ENCODE measurements at places on chromosomes 4 and X. TPM values are rescaled to one million over a fixed set of nuclear protein-coding genes. Genes with fewer than 3 reads are reported as not detected.

GRCh38 chr4:143441678-143442077 is 71.8 kb upstream of the SMARCA5 start:
- peaks cover 2% of the 10 kb centered on the region for H3K36me3 ChIP-seq

- H3K27me3 ChIP-seq, result peaks cover 9% of the 10 kb centered on the region
- no peaks in the 10 kb centered on the region for H3K4me1 ChIP-seq
- no peaks in the 10 kb centered on the region for H3K36me3 ChIP-seq
- no peak overlapping the region for H3K4me3 ChIP-seq
These were observed 4.9 kb upstream of the SLC4A4 start for GRCh38 chr4:71333960-71334359.

- peaks cover 7% of the 10 kb centered on the region for H3K36me3 ChIP-seq
- H3K4me1 ChIP-seq, result peaks cover 9% of the 10 kb centered on the region
- no peak overlapping the region for H3K27ac ChIP-seq
- H3K4me3 ChIP-seq, result no peak overlapping the region
- no peaks in the 10 kb centered on the region for H3K27me3 ChIP-seq
- DNase-seq, result no peak
These were observed 30.3 kb downstream of the SH3BGRL start for GRCh38 chrX:81232218-81232617.

- no peak for DNase-seq
- no peak overlapping the region for H3K4me3 ChIP-seq
- H3K36me3 ChIP-seq, result no peaks in the 10 kb centered on the region
- H3K27me3 ChIP-seq, result no peaks in the 10 kb centered on the region
These were observed 202.8 kb upstream of the GRID2 start for GRCh38 chr4:92100975-92101374.

DNA sequence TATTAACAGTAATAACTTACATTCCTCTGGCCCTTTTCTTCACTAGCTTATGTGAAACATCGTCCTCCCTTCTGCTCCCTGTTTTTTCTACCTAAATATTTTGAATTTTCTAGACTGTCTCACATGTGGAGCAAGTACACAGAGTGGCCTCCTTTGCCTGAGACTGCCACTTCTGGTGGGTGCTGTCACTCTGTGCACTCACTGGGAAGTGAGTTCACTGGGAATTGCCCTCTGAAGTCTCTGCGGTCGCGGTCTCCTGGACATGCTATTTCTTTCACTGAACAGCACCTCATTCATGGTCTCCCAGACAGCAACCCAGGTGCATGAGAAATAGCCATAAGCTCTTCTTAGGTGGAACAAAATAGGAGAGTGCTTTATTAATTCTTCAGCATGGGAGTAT is 1179.7 kb upstream of the ADGRL3 start:
- H3K36me3 ChIP-seq, result no peaks in the 10 kb centered on the region
- DNase-seq, result no peak
- no peaks in the 10 kb centered on the region for H3K4me1 ChIP-seq
- H3K27me3 ChIP-seq, result no peaks in the 10 kb centered on the region

GRCh38 chr4:42415281-42415680 is 18.0 kb downstream of the SHISA3 start:
- no peak overlapping the region for H3K27ac ChIP-seq
- peaks cover 6% of the 10 kb centered on the region for H3K36me3 ChIP-seq
- no peaks in the 10 kb centered on the region for H3K27me3 ChIP-seq

DNA sequence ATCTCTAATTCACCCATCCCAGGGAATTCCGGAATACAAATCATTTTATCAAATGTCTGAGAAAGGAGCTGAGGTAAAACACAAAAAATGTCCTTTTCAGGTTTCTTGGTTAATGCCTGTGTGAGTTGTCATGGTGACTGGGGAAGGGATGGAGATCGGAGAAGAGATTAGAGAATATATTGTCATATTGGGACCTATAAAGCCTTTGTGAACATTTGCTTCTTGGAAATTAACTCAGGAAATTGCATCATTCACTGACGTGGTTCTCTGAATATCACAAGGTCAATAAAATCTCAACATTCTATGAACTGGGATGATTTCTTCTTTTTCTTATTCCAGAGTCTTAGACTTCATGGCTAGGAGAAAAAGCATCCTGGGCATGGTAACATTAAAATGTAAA is 174.8 kb upstream of the GLRA2 start:
- no peak overlapping the region for H3K4me3 ChIP-seq
- no peak overlapping the region for H3K27ac ChIP-seq
- no peak for DNase-seq
- H3K4me1 ChIP-seq, result no peaks in the 10 kb centered on the region
- no peaks in the 10 kb centered on the region for H3K36me3 ChIP-seq

DNA sequence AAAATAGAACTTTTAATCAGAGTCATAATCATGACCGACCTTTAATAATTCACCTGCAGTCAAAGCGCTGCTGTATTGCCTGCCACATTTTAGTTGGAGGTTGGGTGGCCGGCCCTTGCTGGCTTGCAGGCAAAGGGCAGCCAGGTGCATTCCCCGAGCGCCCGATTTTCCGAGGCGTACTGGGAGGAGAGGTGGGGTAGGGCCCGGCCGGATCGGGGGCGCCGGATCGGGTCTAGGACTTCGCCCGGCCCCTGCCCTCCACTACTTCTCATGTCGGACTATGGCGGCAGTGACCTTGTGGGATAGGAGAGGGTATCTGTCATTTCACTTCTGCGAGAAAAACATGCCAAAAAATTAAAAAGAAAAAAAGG is 2.5 kb upstream of the RS1 start:
- peaks cover 9% of the 10 kb centered on the region for H3K4me1 ChIP-seq
- H3K4me3 ChIP-seq, result peak overlapping the region; percentile 83
- H3K36me3 ChIP-seq, result peaks cover 2% of the 10 kb centered on the region

DNA sequence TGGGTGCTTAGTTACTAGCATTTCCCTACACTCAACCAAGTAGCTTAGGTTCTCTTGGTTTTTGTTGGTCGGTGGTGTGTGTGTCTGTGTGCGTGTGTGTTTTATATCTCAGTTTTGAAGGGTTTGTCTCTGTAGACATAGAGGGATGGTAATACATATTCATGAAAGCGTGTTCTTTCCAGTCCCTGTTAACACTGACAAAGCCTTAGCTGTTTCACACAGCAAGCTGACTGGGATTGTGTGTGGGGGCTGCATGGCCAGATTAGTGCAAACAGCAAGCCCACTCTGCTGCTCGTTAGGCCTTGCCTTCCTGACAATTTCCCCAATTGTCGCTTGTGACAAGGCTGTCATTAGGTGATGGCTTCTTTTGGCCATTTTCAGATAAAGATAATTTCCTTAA is 43.9 kb downstream of the ALPK1 start:
- H3K36me3 ChIP-seq, result peaks cover 2% of the 10 kb centered on the region
- no peaks in the 10 kb centered on the region for H3K27me3 ChIP-seq
- peaks cover 4% of the 10 kb centered on the region for H3K4me1 ChIP-seq
- no peak for DNase-seq

DNA sequence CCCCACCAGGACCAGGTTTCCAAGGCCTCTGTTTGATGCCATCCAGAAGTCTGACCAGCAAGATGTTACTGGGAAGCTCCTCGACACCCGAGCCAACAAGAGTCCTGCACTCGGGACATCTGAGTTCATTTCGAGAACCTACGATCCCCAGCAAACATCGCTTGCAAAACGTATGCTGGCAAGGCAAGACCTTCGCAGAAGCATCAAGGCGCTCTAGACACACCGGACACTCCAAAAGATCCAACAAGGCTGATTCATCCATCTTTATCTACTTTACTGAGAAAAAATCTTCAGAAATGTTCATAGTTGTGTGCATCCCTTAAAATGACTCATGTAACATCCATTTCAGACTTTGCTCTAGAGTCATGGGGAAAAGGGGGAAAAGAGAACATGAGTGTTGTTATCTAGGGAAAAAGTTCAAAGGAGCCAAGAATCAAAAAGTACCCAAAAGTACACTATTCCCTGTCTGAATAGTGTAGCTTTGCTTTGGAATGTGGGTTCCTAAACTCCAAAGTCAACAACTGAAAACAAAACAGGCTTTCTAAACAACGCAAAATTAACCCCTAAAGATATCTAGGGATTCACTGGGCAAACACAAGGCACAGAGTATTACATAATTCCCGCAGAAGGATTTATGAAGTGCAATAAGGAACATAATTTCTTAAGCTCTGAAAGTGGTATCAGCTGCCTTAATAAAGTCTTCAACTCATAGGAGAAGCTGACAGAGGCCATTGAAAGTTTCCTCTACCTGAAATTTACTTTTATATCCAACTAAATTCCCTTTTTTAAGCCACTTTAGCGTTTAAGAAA is 1.6 kb downstream of the SH3RF1 start:
- H3K4me3 ChIP-seq, result peak overlapping the region; percentile 2
- peaks cover 3% of the 10 kb centered on the region for H3K4me1 ChIP-seq
- no peak for DNase-seq
- H3K36me3 ChIP-seq, result peaks cover 2% of the 10 kb centered on the region
- peaks cover 44% of the 10 kb centered on the region for H3K27me3 ChIP-seq

DNA sequence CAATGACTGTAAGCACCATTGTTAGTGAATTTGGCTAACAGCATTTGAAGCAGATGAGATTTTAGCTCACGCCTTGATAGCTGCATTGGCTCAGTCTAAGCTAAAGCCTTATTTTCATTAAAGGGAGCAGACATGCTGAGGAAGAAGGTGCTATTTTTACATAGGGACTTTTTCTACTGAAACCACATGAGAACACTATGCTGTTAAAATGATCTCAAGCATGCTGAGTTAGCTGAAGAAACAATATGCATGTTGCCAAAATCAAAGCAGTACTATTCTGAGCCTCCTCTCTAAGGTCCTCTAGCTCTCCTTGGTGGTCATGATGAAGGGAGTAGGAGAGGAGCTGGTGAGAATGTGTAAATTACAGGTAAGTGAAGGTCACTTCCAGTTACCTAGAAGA is 134.4 kb upstream of the JADE1 start:
- H3K4me3 ChIP-seq, result no peak overlapping the region
- no peak overlapping the region for H3K27ac ChIP-seq
- no peaks in the 10 kb centered on the region for H3K36me3 ChIP-seq
- DNase-seq, result no peak
- H3K27me3 ChIP-seq, result peaks cover 8% of the 10 kb centered on the region

GRCh38 chr4:136709897-136710296 is 822.4 kb downstream of the PCDH18 start:
- no peaks in the 10 kb centered on the region for H3K36me3 ChIP-seq
- H3K27ac ChIP-seq, result no peak overlapping the region
- no peak overlapping the region for H3K4me3 ChIP-seq
- no peaks in the 10 kb centered on the region for H3K4me1 ChIP-seq
- H3K27me3 ChIP-seq, result no peaks in the 10 kb centered on the region

DNA sequence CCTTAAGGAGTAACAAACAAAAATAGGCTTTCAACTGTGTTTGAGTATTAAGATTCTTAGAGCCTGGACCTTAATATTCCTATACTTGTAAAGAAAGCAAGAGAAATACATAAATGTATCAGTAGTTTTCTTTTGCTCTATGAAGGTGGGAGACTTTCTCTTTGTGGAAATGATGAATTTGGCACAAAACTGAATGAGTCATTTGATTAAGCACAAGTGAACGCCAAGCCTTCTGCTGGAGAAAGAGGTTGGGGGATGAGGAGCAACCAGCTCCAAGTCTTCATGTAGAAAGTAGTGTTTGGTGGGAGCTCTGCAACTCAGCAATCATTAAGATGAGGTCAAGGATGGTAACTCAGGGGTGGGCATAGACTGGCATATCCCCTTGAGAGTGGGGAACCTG is 49.6 kb downstream of the MEPE start:
- no peak for DNase-seq
- H3K36me3 ChIP-seq, result no peaks in the 10 kb centered on the region
- H3K4me1 ChIP-seq, result no peaks in the 10 kb centered on the region
- no peak overlapping the region for H3K27ac ChIP-seq
- H3K27me3 ChIP-seq, result peaks cover 33% of the 10 kb centered on the region

- no peak for DNase-seq
- no peak overlapping the region for H3K27ac ChIP-seq
- H3K4me3 ChIP-seq, result no peak overlapping the region
- peaks cover 8% of the 10 kb centered on the region for H3K4me1 ChIP-seq
- no peaks in the 10 kb centered on the region for H3K27me3 ChIP-seq
These were observed 15.8 kb downstream of the BRCC3 start for GRCh38 chrX:155086961-155087735.

GRCh38 chr4:41656106-41656505 is 92.4 kb downstream of the PHOX2B start:
- no peak overlapping the region for H3K4me3 ChIP-seq
- no peak for DNase-seq
- H3K27ac ChIP-seq, result no peak overlapping the region
- H3K4me1 ChIP-seq, result peaks cover 4% of the 10 kb centered on the region
- peaks cover 48% of the 10 kb centered on the region for H3K27me3 ChIP-seq
- H3K36me3 ChIP-seq, result no peaks in the 10 kb centered on the region

Gene UTP3
- total RNA-seq, result 18.1 TPM

Gene LDB2
- total RNA-seq, result not detected

Gene ADH5
- 39.5 TPM for total RNA-seq

Gene DCHS2
- total RNA-seq, result 0.12 TPM
